Dermis blood vessel endothelial cell (primary cell): ENCODE measurements at places on chromosomes 5 and 9. TPM values are rescaled to one million over a fixed set of nuclear protein-coding genes. Genes with fewer than 3 reads are reported as not detected.

The COL27A1 gene
- total RNA-seq, result 3.3 and 6.0 TPM in 2 replicates

The TTC16 gene
- total RNA-seq, result not detected in 2 replicates

The UGCG gene
- total RNA-seq, result 63.8 and 112 TPM in 2 replicates

The INSL6 gene
- total RNA-seq, result not detected in 2 replicates

The MYORG gene
- total RNA-seq, result 4.9 and 8.0 TPM in 2 replicates

The SPATA31A6 gene
- total RNA-seq, result not detected in 2 replicates

The NUTM2G gene
- not detected in 2 replicates for total RNA-seq

The ADAMTSL1 gene
- 6.0 and 15.8 TPM in 2 replicates for total RNA-seq

The OTP gene
- not detected in 2 replicates for total RNA-seq

The IFNA13 gene
- total RNA-seq, result not detected in 2 replicates

The TAF11L8 gene
- not detected in 2 replicates for total RNA-seq

The MIGA2 gene
- 34.4 and 39.5 TPM in 2 replicates for total RNA-seq

The PCDHA10 gene
- total RNA-seq, result 0.09 and 0.17 TPM in 2 replicates
